IMR-90 (cell line): ENCODE measurements at places on chromosomes 16 and 17. TPM values are rescaled to one million over a fixed set of nuclear protein-coding genes. Genes with fewer than 3 reads are reported as not detected.

CMTM2 gene
- not detected in 2 replicates for total RNA-seq

SKAP1 gene
- total RNA-seq, result not detected in 2 replicates

CYBC1 gene
- total RNA-seq, result 61.1 and 75.1 TPM in 2 replicates

CTRB2 gene
- not detected in 2 replicates for total RNA-seq

CRHR1 gene
- not detected in 2 replicates for total RNA-seq

GRCh38 chr17:77690271-77691161, 268.0 kb upstream of the TNRC6C start:
- no peak for DNase-seq

DNA sequence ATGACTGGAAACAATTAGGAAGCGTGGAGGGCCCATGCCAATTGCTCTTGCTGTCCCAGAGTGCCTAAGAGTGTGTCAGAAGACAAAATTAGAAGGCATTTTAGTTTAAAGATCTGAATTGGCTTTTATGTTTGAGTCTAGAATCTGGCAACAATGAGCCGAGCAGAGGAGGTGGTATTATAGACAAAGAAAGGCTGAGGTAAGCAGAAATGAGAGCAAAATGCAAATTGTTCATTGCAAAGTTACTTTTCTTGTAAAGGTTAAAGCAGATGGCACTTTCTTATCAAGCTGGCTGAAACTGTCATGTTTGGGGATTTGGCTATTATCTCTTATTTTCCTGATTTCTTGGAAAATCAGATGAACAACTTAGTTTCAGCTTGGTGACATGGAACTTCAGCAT, 3.3 kb downstream of the MYL4 start:
- DNase-seq, result no peak

GRCh38 chr16:57278494-57278893, 6.0 kb downstream of the PLLP start:
- no peak for DNase-seq

GRCh38 chr17:1977583-1978395, 47.3 kb downstream of the RTN4RL1 start:
- DNase-seq, result no peak

DNA sequence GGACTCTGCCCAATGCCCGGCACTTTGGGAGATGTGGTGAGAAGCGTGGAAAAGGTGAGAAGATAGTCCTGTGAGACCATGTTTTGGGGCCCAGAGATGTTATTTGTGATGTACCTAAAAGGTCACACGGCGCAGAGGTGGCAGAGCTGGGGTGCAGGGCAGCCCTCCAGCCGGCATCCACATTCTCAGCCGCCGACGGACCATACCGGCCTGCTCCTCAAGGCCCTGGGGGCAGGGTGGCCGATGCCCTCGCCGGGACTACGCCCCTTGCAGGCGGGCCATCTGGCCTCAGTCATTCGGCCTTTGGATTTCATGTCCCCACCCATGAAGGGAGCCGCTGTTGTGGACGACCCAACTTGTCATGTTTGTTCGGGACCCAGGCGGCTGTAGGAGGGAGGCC, 131.4 kb upstream of the GSE1 start:
- DNase-seq, result no peak

- peak; percentile 31 for DNase-seq
These were observed 9.8 kb downstream of the TMEM208 start for GRCh38 chr16:67236563-67237395.

GRCh38 chr17:77966476-77966875, 8.0 kb downstream of the TNRC6C start:
- DNase-seq, result no peak

- peak; percentile 23 for DNase-seq
These were observed 27.0 kb upstream of the NTN1 start for GRCh38 chr17:8994319-8994718.

DNA sequence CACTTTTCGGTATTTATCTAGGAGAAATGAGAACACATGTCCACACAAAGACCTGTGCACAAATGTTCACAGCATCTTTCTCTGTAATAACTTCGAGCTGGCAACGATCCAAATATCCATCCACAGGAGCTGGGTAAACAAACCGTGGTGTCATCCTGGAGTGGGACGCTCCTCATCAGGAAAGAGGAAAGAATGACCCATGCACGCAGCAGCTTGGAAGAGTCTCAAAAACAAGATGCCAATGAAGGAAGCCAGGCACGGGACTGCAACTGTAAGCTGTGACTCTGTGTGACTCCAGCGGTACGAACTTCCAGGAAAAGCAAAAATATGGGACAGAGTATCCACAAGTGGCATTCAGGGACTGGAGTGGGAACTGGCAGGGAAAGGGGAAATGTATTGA, 36.7 kb upstream of the CIBAR2 start:
- DNase-seq, result no peak

DNA sequence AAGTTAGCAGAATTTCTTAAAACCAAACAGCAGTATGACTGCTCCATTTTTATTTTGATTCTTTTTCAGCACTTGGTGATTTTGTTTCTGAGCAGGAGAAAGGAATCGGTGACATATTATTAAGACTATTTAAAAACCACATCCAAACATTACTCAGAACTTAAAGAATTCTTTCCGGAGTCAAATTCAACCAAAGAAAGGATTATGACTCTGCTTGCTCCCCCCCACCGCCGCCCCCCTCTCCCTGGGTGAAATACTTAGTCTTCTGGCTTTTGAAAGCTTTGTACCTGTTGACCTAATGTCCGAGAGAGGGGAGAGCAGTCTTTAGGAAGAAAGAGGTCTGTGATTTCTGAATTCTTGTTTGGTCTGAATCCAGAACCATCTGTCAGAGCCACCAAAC, 17.9 kb upstream of the COL1A1 start:
- DNase-seq, result peak; percentile 90
